CD4-positive, alpha-beta T cell treated with Interleukin-17A for 1 hour (primary cell): ENCODE measurements at places on chromosomes 16 and 17.

- no peak for DNase-seq
These were observed 746 bp downstream of the GNAO1 start for GRCh38 chr16:56191835-56192634.

- DNase-seq, result no peak
These were observed 18.2 kb downstream of the MPP3 start for GRCh38 chr17:43814714-43815113.

GRCh38 chr16:5523829-5524228 is 426.2 kb upstream of the EEF2KMT start:
- no peak for DNase-seq

- DNase-seq, result no peak
These were observed 41.6 kb downstream of the SNX11 start for GRCh38 chr17:48148854-48149786.

DNA sequence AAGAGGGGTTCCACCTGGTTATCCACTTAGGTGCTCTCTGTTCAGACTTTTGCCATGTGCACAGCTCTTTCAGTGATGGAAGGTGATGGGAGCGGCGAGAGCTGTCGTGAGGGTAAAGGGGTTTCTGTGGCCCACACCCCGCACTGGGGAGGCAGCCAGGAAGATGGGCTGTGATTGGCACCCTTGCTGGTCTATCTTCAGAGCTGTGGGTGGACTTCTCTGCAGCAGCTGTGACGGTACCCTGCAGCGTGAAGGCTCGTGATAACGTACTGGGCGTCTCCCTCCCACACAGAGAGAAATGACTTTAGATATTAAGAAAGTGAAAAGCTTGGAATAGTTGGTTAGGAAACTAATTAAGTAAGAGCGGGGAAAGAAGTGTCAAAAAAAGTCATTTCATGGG is 45.8 kb downstream of the MPRIP start:
- DNase-seq, result no peak

DNA sequence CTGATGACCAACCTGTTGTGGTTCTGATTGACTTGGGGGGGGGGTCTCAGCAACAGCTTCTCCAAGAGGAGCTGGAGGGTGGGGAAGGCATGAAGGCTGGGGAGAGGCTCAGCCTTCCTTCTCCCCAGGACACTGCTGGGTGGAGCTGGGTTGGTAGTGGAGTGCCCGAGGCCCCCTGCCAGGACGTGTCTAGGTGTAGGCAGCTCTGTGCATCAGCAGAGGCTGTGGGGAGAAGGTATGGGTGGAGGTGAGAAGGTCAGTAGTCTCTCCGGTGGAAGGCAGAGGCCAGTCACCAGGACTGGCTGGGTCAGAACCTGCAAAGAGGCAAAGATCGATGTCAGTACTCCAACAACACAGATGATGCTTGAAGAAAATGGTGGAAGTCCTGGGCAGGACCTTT is 3.9 kb downstream of the CHAD start:
- DNase-seq, result no peak

DNA sequence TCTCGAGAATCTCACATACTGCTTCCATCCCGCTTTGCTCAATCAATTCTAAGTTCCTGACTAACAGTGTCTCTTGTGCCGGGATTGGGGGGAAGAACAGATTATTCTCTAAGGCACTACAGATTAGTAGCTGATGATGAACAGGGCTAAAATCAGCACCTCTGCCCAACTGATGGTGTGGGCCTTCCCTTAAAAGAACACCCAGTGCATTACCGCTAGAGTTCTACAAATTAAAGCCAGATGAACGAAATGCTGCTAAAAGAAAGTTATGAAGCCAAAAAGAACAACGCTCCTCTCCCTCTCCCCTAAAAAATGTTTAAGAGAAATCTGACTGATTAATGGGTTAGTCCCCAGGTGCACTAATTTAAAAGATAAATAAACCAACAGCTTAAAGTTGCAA is 4.4 kb downstream of the CDC27 start:
- DNase-seq, result no peak

- DNase-seq, result no peak
These were observed 187.6 kb downstream of the RGS9 start for GRCh38 chr17:65324611-65325342.

- no peak for DNase-seq
These were observed 86.9 kb upstream of the ZNF469 start for GRCh38 chr16:88295671-88296436.

- DNase-seq, result no peak
These were observed 17.2 kb upstream of the ALOX15 start for GRCh38 chr17:4658478-4659305.

DNA sequence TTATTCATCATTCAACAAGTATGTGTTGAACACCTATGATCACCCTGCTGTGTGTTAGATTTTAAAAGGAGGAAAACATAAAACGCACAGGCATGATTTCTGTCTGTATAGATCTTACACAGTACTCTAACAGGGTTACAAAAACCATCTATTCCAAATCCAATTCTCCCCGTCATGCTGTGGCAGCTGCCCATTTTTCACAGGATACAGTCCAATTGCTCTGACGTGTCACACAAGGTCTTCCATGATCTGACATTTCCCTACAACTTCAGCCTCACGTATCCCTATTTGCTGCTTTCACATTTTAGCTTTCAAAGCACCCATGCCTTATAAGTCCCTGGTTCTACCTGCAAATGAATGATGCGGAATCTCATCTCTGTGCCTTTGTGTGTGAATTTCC is 67.0 kb upstream of the CNTNAP4 start:
- DNase-seq, result no peak

- DNase-seq, result peak; percentile 76
These were observed 727 bp upstream of the TENT4B start for GRCh38 chr16:50152351-50152806.

GRCh38 chr16:79049040-79049439 is 551.5 kb downstream of the MAF start:
- no peak for DNase-seq

DNA sequence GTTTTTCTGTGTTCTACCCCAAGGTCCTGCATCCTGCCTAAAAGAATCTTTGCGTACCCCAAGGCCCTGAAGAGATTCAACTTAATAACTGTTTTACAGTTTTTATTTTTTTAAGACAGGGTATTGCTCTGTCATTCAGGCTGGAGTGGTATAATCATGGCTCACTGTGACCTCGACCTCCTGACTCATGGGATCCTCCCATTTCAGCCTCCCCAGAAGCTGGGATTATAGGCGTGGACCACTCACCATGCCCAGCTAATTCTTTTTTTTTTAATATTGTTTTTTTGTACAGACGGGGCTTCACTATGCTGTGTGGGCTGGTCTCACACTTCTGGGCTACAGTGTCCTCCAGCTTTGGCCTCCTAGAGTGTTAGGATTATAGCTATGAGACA is 9.3 kb upstream of the FAAP100 start:
- DNase-seq, result no peak

GRCh38 chr16:53744449-53744848 is 40.5 kb downstream of the FTO start:
- peak; percentile 29 for DNase-seq

DNA sequence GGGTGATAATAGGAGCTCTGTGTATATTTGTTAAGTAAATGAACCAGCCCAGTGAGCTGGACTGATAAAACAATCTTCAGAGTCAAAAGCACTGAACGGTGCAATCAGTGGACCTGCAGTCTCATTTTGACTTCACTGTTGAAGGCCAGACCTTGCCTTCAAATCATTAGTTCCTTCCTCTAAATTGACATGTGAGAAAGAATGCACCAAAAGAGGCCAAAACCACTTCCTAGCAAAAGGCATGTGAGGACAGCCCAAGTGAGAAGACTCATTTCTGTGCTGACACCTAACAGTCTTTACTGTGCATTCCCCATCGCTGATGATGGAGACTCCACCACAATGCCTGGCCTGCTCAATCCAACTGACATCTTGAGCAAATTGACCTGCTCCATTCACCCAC is 10.6 kb downstream of the GTF3C1 start:
- no peak for DNase-seq

- no peak for DNase-seq
These were observed 256.6 kb downstream of the CPPED1 start for GRCh38 chr16:12546918-12547607.

DNA sequence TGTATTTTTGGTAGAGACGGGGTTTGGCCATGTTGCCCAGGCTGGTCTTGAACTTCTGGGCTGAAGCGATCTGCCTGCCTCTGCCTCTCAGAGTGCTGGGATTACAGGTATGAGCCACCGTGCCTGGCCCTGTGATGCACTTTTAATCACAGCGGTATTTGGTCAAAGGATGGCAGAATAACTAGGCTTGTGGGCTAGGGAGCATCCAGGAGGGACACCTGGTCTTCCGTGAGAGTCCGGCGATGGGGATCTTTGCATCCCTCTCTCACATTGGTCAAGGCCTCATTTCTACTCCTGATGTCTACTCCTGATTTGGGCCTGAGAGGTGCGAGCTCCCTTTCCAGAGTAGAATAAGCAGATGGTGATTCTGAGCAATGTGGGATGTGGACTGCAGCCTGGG is 257.9 kb upstream of the CACNG5 start:
- DNase-seq, result no peak

DNA sequence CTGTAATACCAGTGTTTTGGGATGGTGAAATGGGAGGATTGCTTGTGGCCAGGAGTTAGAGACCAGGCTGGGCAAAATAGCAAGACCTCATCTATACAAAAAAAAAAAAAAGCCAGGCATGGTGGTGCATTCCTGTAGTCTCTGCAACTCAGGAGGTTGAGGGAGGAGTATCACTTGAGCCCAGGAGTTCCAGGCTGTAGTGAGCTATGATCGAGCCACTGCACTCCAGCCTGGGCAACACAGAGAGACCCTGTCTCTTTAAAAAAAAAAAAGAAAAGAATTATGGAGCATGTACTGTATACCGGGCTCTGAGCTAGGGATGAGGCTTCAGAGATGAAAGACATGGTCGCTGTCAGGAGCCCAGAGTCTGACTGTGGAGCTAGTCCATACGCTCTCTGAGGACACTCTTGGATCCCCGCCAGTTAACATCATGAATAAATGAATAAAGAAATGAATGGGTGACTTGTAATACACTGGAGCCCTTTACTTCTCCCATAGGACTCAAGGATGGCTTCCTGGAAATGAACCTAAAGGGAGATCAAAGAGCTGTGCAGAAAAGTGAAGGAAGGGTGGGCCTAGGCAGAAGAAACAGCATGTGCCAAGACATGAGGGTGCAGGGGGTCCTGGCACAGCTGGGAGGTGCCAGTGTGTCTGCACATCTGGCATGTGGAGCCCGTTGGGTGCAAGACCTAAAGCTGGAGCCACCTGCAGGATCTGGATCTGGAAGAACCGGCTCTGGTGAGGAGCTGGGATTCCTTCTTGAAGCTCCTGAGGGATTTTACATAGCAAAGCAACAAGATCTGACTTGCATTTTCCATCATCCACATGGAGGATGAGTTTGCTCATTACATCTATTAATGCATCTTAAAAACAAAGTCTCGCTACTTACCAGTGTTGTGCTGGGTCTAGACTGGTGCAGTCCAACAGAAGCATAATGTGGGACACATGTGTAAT is 120.4 kb downstream of the IRX3 start:
- no peak for DNase-seq

DNA sequence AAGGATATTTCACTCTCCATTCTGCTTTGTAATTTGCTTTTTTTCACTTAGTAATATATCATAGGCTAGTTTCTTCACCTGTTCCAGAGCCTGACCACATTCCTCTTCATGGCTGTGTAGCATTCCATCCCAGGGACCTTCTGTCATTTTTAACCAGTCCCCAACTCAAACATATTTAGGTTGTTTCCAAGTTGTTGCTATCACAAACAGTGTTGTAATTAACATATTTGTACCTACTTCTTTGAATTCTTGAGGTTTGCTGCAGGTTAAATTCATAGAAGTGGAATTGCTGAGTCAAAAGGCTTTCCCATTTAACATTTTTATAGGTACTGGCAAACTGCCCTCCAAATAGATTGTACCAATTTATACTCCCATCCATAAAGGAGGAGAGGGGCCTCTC is 65.1 kb upstream of the MED9 start:
- DNase-seq, result no peak

DNA sequence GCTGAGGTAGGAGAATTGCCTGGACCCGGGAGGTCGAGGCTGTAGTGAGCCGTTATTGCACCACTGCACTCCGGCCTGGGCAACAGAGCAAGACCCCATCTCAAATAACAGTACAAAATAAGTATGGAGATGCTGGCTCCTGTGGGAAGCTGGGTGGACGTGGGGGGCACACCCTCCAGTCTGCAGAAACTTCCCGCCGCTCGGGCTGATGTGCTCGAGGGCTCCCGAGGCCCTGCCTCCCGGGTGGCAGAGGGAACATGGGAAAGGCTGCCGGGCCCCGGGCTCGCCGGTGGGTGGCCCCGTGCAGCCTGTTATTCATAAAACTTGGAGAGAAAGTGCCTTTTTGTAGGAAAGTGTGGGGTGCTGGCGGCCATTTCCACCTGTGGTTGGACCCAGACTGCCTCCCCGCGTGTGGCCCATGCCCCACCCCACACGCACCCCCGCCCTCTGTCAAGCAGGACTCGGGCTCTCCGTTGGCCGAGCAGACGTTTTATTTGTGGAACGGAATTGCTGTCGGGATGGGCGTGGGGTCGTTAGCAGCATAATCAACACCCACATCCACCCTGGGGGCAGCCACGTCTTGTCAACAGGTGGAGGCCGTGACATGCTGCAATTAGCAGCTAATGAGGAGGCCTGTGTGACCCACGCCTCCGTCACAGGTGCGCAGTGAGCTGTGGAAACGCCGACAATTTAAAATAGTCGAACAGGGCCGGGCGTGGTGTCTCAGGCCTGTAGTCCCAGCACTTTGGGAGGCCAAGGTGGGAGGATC is 7.4 kb upstream of the CIAO3 start:
- DNase-seq, result no peak

- DNase-seq, result no peak
These were observed 25.3 kb upstream of the MYOCD start for GRCh38 chr17:12640364-12640763.

- peak; percentile 42 for DNase-seq
These were observed 199.1 kb downstream of the KATNIP start for GRCh38 chr16:27748868-27749546.

- DNase-seq, result no peak
These were observed 25.2 kb downstream of the MIS12 start for GRCh38 chr17:5511401-5512225.

GRCh38 chr16:70561623-70562022 is 38.0 kb downstream of the SF3B3 start:
- DNase-seq, result no peak

- DNase-seq, result peak; percentile 98
These were observed 324 bp upstream of the FBXL19 start for GRCh38 chr16:30922960-30923535.

DNA sequence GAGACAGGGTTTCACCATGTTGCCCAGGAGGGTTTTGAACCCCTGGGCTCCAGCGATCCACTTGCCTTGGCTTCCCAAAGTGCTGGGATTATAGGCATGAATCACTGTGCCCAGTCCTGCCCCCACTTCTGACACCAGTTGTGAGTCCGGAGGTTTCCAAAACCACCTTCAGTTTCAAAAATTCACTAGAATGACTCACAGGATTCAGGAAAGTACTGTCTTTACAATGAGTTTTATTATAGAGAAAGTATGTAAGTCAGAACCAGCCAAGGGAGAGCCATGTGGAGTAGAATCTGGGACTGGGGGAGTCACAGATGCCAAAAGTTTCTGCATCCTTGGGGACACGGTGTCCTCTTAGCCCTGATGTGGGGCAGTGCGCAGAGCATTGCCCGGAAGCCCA is 55.1 kb downstream of the PLD6 start:
- DNase-seq, result no peak

- DNase-seq, result peak; percentile 86
These were observed 627 bp upstream of the TSPOAP1 start for GRCh38 chr17:58329035-58329809.
